ENCODE measurements at places on chromosomes 4 and X.

DNA sequence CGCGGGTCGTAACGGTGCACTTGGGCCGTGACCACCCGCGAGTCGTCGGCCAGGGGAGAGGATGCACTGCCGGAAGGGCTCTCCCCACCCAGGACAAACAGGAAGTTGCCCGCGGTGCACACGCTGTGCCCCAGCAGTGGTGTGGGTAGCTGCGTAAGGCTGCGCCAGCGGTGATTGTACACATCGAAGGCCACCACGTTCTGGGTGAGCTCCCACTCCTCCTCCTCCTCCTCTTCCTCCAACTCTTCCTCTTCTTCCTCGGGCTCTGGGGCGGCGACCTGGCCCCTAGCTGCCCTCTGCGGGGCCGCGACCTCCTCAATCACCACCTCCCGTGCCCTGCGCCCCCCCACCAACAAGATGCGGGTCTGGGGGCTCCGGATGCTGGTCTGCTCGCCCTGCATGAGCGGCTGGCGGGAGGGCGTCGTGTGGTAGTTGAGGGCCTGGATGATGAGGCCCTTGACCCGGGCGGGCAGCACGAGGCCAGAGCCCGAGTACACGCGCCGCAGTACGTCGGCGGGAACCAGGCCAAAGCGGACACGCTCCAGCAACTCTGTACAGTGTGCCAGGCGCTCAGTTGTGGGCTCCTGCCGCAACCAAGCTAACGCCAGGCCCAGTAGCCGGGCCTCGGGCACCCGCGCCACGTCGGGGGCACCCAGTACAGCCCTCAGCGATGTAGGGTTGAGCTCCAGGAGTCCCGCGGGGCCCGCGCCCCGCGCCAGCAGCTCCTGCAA lies 1.4 kb downstream of the KLHL34 start:
- no peak for DNase-seq

DNA sequence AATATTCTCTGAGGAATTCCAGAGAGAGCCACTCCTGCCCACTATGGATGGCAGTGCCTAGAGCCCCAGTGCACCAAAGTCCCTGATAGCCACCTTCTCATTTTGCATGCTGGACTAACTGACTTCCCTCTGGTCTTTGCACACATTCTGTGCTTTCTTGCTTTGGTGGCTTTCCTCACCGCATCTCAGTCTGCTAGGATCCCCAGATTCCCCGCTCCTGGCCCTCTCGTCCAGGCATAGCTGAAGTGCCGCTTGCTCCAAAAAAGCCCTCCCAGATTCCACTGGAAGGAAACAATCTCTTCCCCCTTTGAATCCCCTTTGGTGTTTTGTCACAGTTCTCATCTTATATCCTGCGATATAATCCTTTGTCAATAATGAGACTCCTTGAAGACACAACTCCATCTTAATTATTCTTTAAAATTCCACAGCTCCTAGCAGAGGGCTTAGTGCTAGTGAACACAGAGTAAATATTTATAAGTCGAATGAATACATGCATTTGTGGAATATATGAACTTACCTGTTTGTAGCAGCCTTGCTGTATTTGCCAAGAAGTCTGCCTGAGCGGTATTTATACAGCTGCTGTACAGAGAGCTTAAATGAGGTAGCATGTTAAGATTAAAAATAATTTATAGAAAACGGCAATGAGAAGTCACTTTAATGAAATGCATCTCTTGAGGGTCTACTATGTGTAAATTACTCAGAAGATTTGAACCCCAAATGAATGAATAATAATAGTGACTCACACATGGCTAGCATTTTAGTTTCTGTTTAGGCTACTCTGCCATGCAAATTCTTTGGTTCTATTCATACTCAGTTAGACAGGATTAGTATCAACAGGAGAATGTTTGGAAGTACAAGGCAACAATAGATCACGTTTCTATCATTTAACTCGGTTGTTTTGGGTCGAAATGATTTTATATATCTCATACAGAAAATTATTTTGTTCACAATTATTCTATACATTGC lies 421.9 kb upstream of the TENM3 start:
- no peak for DNase-seq

GRCh38 chrX:69603566-69604194 lies 12.2 kb upstream of the EDA start:
- no peak for DNase-seq

- no peak for DNase-seq
These were observed 154.7 kb upstream of the BOD1L1 start for GRCh38 chr4:13782231-13782630.

- no peak for DNase-seq
These were observed 17.6 kb downstream of the GRIA3 start for GRCh38 chrX:123201720-123202119.

Data from activated CD4-positive, alpha-beta T cell treated with anti-CD3 and anti-CD28 coated beads for 24 hours (primary cell).